ENCODE measurements at places on chromosomes 5 and 9. TPM values are rescaled to one million over a fixed set of nuclear protein-coding genes. Genes with fewer than 3 reads are reported as not detected.

GRCh38 chr5:123090661-123091297, 1.7 kb downstream of the PRDM6 start:
- DNase-seq: peak; percentile 50

DNA sequence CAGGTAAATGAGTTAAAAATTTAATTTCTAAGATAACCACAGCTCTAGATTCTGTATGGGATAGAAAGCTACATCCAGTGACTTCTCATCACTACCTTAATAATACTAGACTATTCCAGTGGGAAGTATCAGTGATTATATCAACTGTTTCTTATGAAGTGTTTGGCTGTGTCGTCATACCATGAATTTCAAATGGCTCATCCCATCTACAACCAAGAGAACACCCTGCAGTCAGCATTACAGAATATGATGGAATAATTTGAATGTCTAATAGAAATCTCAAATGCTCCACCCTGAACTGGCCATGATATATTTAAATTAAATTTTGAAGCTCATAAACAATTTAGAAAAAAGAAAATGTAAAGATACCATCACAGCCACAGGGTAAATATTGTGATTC, 245.0 kb downstream of the ADAMTSL1 start:
- DNase-seq: no peak

GRCh38 chr9:22241611-22242010, 205.0 kb upstream of the DMRTA1 start:
- no peak for DNase-seq

DNA sequence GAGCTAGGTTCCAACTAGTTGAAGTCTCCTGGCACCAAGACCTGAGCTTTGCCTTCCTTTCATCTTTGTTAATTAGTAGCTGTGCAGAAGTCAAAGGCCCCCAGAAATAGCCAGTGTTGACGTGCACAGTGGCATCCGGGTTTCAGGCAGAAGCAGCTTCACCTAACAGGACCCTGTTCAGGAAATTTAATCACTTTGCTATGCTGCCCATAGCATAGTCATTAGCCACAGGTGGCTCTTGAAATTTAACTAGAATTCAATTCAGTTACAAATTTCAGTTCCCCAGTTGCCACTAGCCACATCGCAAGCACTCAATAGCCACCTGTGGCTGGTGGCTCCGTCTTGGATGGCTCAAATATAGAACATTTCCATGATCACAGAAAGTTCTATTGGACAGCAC, 179.1 kb downstream of the GOLPH3 start:
- no peak for DNase-seq

GRCh38 chr5:134604908-134605307, 27.7 kb downstream of the SAR1B start:
- no peak for DNase-seq

DNA sequence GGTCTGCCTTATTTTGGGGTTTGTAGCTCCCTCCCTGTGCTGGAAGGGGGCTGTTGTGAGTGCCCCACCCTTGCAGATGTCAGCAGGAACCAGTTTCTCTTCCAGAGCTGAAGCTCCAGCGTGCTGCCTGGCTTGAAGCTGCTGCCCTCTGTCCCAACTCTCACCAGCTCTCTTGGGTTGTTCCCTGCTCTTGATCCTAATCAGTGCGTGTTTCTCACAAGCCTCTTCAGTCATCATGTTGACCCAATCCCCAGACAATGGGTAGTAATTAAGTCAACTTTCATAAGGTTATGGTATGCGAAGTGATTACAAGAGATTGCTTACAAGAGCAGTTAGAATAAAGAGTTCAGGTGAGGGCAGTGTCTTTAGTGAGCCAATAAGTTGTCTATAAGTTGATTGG, 57.0 kb downstream of the PDE8B start:
- no peak for DNase-seq

DNA sequence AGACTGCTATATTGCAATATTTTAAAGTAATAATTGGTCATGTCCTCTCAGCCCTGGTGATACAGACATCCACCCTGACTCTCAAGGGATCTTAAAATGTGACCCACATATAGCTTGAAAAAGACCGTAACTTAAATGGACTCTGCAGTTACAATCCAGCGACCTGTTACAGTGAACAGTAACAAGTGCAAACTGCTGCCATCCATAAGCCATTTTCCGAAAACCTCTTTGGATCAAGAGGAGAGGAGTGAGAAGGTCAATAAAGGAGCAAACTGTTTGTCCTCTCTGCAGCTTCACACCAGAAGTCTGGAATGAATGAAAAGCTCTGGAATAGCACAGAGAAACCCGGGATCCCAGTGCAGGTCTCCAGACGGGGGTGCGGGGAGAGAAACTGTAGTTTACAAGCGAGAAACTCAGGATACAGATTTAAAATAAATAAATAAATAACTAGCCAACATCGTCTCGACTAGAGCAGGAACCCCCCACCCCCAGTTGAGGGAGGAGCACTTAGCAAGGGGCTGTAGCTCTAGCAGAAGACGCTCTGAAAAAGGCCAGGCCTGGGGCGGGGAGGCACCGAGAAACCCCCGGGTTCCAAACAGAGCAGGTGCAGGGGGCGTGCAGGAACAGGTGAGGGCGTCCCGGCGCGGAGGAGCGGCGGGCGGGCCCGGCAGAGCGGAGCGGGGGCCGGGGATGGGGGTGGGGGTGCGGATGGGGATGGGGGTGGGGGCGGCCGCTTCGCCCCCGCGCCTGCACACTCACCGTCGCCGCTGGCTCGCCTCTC, 572 bp downstream of the ZDHHC21 start:
- no peak for DNase-seq

GRCh38 chr9:21558615-21559401, 76.7 kb upstream of the IFNE start:
- no peak for DNase-seq

DNA sequence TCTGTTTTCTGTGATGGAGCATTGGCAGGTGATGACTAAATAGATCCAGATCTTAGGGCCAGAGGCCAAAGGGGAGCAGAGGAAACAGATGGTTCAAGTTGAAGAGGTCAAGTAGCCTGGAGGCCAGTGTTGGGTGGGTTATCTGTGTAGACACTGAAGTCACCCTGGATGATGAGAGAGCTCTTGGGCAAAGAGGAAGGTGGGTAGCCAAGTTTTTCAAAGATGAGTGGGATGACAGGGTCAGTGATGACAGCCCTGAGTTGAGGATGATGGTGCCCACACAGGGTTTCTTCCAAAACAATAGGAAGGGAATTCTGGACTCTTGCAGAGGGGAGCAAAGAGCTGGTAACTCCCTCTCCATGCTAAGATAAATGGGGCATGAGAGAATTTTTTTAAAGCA, 76.6 kb downstream of the CD180 start:
- no peak for DNase-seq

- DNase-seq: no peak
Observed at GRCh38 chr5:58902305-58902704, 319.4 kb downstream of the RAB3C start.

- DNase-seq: no peak
Observed at GRCh38 chr9:129712634-129713401, 40.0 kb downstream of the PTGES start.

- DNase-seq: no peak
Observed at GRCh38 chr9:9560382-9561035, 1052.3 kb downstream of the PTPRD start.

DNA sequence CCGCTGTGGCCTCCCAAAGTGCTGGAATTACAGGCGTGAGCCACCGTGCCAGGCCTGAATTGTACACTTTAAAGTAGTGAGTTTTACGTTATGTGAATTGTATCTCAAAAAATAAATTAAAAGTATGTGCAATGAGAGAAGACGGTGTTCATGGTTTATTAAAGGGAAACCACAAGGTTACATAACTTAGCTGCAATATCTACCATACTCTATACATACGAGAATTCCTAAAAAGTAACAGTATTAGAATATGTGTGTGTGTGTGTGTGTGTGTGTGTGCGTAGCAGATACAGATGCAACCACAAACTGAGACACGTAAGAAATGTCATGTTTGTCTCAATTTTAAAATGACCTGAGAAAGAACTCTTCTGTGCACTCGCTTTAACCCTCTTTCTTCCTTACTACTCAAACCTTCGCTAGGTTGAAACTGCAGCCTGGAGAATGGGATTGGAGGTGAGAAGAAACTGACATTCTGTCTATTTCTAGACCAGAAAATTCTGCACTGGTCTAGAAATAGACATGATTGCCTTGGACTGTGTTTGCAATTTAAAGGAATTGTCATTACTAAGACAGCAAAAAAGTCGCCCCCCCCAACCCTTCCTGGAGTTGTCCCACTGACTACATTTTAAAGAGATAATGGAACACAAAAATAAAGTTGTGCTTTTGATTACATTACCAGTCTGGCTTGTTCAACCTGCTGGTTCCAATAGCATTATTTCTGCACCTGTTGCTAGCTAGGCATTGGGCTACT, 167.0 kb downstream of the RGS3 start:
- DNase-seq: no peak

DNA sequence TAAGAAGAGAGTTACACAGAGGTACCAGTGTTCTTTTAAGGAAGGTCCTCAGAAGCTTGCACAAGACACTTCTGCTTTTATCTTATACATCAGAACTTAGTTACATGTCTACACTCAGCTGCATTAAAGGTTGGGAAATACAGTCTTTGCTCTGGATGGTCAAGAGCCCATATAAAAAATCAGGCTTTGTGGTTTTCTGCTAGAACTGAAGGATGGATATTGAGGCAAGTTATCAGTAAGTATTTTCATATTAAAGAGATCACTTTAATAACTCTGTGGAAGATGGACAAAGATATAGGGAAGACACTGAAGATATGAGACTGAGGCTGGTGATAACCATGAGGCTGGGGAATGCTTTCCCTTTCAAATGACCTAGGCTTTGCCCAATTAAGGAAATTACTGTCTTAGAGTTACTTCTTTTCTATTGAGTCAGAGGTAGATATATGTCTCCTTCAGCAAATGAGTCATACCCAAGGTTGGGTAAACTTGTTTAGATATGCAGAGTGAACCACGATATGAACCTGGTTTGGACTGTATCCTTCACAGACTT, 87.0 kb upstream of the TNC start:
- DNase-seq: no peak

- DNase-seq: no peak
Observed at GRCh38 chr5:9411142-9411541, 134.7 kb downstream of the SEMA5A start.

- DNase-seq: no peak
Observed at GRCh38 chr5:96590796-96591195, 71.4 kb upstream of the CAST start.

- no peak for DNase-seq
Observed at GRCh38 chr5:95949810-95950209, 11.8 kb downstream of the ELL2 start.

DNA sequence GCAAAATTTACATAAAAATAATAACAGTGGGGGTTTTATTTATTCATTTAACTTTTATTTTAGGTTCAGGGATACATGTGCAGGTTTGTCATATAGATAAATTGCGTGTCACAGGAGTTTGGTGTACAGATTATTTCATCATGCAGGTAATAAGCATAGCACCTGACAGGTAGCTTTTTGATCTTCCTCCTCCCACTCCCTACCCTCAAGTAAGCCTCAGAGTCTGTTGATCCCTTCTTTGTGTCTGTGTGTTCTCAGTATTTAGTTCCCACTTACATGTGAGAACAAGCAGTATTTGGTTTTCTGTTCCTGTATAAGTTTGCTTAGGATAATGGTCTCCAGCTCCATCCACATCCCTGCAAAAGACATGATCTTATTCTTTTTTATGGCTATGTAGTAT, 240.3 kb downstream of the KIAA0825 start:
- no peak for DNase-seq

DNA sequence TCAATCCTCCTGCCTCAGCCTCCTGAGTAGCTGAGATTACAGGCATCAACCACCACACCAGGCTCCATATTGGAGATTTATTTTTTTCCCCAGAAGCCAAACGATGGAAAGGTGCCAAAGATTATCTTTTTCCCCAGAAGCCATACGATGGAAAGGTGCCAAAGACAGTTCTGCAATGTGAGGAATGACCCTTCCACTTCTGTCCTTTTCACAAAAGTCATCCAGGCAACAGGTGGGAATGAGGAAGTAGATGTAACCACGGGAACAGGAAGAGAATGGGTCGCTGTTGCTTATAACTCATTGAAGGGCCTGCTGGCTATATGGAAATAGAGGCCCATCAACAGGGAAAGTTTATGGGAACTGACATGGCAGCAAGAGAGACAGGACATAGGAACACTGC, 233.7 kb upstream of the MSX2 start:
- no peak for DNase-seq

DNA sequence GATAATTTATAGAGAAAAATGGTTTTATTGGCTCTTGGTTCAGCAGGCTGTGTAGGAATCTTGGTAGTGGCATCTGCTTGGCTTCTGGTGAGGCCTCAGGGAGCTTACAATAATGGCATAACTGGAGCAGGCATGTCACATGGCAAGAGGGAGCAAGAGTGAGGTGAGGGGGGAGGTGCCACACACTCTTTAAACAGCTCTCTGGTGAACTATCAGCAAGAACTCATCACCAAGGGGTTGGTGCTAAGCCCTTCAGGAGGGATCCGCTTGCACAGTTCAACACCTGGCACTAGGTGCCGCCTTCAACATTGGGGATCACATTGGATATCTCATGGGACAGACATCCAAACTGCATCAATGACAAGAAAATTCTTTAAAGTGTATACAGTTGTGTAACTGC, 10.5 kb downstream of the GPBP1 start:
- no peak for DNase-seq

- DNase-seq: no peak
Observed at GRCh38 chr9:95764533-95765319, 110.8 kb upstream of the ERCC6L2 start.

- DNase-seq: no peak
Observed at GRCh38 chr9:82132024-82132423, 143.5 kb downstream of the SPATA31D1 start.

- DNase-seq: no peak
Observed at GRCh38 chr5:42810834-42811590, 680 bp downstream of the SELENOP start.

GRCh38 chr5:83752700-83753099, 32.0 kb upstream of the HAPLN1 start:
- DNase-seq: no peak

- DNase-seq: no peak
Observed at GRCh38 chr9:4805191-4805918, 12.6 kb downstream of the RCL1 start.

GRCh38 chr5:4196744-4197143, 601.1 kb downstream of the IRX1 start:
- no peak for DNase-seq

- DNase-seq: no peak
Observed at GRCh38 chr9:90909747-90910283, 108.2 kb downstream of the SYK start.

Gene LRRC14B
- polyA plus RNA-seq: not detected

Gene GOLGA1
- 10.0 TPM for polyA plus RNA-seq

Gene HRCT1
- polyA plus RNA-seq: 2.0 TPM

Gene GNAQ
- polyA plus RNA-seq: 28.5 TPM

Gene TMEM215
- not detected for polyA plus RNA-seq

Gene FAM153A
- polyA plus RNA-seq: not detected

Gene FOXD4L6
- polyA plus RNA-seq: 0.05 TPM

Gene IRF1
- 15.2 TPM for polyA plus RNA-seq

Gene C5orf52
- polyA plus RNA-seq: not detected

Gene C1QTNF2
- polyA plus RNA-seq: 0.67 TPM

Gene SLIT3
- 80.0 TPM for polyA plus RNA-seq

Gene C6
- polyA plus RNA-seq: 0.02 TPM

Gene CBY3
- not detected for polyA plus RNA-seq
